Left lung (tissue), 14 donors: ENCODE measurements at places on chromosomes 2 and 18. TPM values are rescaled to one million over a fixed set of nuclear protein-coding genes. Genes with fewer than 3 reads are reported as not detected.
A peak's percentile ranks its signal among the peaks of the same experiment; 100 is the strongest.

DNA sequence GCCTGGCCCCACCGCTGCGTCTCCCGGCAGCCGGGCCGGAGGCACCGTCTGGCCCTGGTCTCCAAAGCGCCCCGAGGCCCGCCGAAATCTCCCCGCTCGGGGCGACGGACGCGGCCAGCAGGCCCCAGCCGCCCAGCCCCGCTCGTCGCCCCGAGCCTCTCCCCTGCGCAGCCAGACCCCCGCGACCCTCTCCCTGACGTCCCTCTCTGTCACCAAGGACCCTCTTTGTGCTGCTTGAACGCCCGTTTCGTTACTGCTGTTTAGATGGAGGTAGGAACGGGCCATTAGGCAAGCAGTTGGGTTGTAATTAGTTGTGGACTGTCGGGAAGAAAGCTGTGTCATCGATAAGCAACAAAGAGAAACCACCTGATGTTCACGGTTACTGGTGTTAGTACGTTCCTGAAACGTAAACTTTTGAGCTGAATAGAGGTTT, 686 bp downstream of the UBXN4 start:
- H3K4me3 ChIP-seq = peak overlapping the region; percentile 78
- peaks cover 1% of the 10 kb centered on the region for H3K36me3 ChIP-seq
- H3K27me3 ChIP-seq = no peaks in the 10 kb centered on the region
- peak; percentile 66 for DNase-seq
- peaks cover 44% of the 10 kb centered on the region for H3K4me1 ChIP-seq

DNA sequence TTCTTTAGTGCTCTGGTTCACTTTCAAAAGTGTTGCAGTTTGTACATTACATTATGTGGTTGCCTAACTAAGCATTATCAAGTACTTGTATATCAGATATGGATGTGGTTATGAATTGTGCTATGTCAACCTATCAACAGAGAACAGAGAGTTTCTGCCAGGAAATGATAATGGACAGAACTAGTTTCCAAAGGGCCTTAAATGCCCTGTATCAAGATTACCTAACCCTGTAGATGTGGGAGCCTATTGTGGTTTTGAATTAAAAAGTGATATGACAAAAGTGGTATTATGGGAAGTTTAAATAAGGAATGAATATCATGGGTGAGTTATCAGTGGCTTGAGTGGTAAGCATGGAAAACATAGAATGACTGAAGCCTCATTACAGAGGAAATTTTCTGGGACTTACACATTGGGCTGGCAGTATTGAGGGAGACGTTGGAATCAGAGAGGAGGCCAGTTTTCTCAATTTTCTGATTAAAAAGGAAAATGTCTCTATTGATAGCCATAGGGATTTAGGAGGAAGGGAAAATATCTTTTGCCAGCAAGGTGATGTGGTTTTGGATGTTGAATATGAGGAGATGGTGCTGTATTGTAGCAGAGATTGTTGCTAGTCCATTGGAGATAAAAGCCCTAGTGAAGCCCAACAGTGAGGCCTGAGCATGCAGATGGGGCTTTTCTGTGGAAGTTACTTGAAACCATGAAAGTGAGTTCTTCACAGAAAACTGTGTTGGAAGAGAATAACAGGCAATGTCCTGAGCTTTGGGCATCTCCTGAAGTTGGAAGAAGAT, 140.7 kb downstream of the TTC27 start:
- DNase-seq = no peak
- no peaks in the 10 kb centered on the region for H3K27me3 ChIP-seq
- H3K4me3 ChIP-seq = no peak overlapping the region
- no peaks in the 10 kb centered on the region for H3K4me1 ChIP-seq

DNA sequence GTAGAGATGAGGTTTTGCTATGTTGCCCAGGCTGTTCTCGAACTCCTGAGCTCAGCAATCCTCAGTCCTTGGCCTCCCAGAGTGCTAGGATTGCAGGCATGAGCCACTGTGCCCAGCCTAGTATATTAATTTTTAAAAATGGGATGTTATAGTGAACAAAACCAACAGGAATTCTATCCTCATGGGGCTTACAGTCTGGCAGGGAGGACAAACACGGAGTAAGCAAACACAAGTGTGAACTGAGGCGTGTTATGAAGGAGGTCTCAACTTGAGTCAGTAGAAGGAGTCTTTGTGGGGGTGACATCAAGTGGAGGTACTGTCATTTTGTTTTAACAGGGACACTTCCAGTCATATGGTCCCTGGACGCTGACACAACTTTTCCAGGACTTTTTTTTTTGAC, 33.1 kb downstream of the EMILIN2 start:
- no peaks in the 10 kb centered on the region for H3K36me3 ChIP-seq
- no peak for DNase-seq
- no peak overlapping the region for H3K27ac ChIP-seq
- H3K4me3 ChIP-seq = no peak overlapping the region
- peaks cover 41% of the 10 kb centered on the region for H3K4me1 ChIP-seq

- peaks cover 50% of the 10 kb centered on the region for H3K27me3 ChIP-seq
- H3K27ac ChIP-seq = no peak overlapping the region
- DNase-seq = no peak
- no peaks in the 10 kb centered on the region for H3K36me3 ChIP-seq
- H3K4me1 ChIP-seq = no peaks in the 10 kb centered on the region
These were observed 109.7 kb downstream of the CLIP4 start for GRCh38 chr2:29224693-29225551.

DNA sequence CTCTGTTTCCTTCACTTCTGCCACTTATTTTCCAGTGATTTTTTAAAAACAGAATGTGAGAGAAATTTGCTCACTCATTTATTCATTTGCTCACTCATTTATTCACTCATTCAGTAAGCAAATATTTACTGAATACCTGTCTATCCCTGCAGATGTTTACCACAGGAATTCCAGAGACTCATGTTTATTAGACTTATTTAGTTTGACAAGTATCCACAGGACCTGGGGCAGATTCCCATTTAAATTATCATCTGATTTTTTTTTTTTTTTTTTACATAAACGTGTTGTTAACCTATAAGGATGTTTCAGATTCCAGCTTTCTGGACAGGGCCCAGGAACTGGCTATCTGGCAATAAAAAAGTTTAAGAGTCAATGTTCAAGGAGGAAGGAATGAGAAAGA, 175.1 kb upstream of the ERBB4 start:
- no peaks in the 10 kb centered on the region for H3K36me3 ChIP-seq
- DNase-seq = no peak
- H3K27ac ChIP-seq = no peak overlapping the region
- H3K4me3 ChIP-seq = no peak overlapping the region
- no peaks in the 10 kb centered on the region for H3K4me1 ChIP-seq
- H3K27me3 ChIP-seq = no peaks in the 10 kb centered on the region

DNA sequence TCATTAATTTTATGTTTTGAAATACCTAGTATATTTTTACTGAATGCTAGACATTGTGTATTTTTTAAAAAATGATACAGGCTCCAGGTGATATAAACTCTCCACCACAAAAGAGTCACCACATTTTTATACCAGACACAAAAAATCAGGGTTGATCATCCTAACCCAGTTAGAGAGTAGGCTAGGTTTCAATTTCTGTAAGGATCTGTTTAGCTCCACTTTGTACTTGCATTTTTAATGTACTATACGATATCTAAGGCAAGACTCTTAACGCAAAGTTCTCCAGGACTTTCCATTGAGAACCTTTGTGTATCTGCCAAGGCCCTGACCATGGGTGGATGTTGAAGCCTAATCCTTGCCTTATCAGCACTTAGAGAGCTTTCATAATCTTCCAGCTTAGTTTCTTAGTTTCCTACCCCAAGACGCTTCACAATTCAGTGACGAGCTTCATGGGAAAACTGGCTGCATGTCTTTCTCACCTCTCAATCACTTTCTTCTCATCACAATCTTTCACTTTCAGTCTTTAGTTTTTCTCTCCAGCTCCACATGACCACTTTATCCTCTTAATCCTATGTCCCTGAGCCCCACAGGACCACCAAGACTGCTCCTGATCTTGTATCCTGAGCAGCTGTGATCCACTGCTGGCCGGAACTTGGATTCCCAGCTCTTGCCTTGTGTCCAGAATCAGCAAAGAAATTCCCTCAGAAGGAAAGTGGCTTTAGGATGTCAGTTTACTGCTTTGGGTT, 635.8 kb downstream of the RNF144A start:
- H3K36me3 ChIP-seq = no peaks in the 10 kb centered on the region
- no peak overlapping the region for H3K4me3 ChIP-seq
- H3K4me1 ChIP-seq = no peaks in the 10 kb centered on the region
- H3K27ac ChIP-seq = no peak overlapping the region

CCDC85A gene
- total RNA-seq = 8.7 TPM

POTEI gene
- total RNA-seq = not detected

DNA sequence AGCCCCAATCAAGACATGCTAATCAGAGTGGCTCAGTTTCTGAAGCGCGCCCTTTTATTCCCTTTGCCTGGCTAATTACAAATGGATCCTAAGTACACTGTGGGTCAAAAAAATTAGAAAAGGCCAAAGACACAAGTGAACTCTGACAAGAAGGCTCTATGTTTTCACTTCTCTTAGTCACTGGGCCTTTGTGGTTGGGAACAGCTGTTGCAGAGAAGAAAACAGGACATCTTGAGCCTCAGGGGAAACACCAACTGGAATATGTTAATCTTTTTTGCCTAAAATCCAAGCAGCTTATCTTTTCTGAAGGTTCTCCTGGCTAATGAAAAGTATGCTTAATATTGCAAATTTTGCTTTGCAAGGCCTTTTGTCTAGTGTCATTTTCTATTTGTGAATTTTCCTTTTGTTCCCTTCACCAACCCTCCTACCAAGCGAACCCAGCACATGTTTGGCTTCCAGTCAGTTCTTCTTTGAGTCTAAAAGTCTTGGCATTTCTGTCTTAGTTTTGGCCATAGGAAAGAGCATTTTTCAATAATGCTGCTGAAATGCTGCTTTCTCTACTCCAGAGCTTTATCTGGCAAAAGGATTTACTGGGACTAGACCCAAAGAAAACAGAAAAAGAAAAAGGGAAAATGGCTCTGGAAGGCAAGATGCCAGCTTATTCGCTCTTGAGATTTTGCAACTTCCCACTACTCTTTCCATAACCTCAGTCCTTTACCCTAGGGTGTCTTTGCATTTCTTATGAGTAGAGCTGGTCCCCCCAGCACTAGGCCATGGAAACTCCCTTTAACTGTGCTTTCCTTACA, 440.2 kb upstream of the ST6GAL2 start:
- H3K4me1 ChIP-seq = no peaks in the 10 kb centered on the region
- no peak overlapping the region for H3K27ac ChIP-seq
- H3K4me3 ChIP-seq = no peak overlapping the region

DNA sequence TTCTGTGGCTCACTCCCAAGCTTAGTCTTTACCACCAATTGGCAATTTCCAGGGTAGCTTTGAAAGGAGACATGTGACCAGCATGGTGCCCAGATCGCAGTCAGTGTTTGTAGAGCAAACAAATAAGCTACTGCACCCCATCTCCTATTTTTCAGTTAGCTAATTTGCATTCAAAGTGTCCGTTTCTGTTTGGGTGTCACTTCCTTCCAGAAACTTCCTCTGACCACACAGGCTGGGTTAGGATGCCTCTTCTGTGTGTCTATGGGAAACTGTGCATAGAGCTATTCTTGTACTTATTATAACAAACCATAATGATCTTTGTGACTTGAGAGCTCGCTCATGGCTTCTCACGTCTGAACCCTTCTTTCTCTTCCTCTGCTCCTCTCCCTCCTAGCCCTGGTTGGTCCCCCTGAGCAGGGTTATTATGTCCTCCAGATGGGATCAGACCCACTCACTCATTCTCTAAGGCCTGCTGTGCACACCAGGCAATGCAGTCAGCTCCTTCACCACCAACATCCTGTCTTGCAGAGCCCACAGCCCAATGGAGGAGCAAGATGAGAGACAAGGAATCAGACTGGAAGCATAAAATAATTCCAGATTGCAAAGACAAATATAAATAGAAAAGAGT, 101.2 kb upstream of the ALK start:
- H3K27me3 ChIP-seq = peaks cover 9% of the 10 kb centered on the region
- no peaks in the 10 kb centered on the region for H3K36me3 ChIP-seq
- no peak for DNase-seq
- H3K4me1 ChIP-seq = no peaks in the 10 kb centered on the region

RNF152 gene
- total RNA-seq = 15.5 TPM

IL36A gene
- total RNA-seq = not detected

GRCh38 chr2:229571243-229571642, 143.1 kb downstream of the DNER start:
- H3K27ac ChIP-seq = no peak overlapping the region
- H3K27me3 ChIP-seq = no peaks in the 10 kb centered on the region
- no peaks in the 10 kb centered on the region for H3K4me1 ChIP-seq
- H3K4me3 ChIP-seq = no peak overlapping the region
- no peaks in the 10 kb centered on the region for H3K36me3 ChIP-seq
